ENCODE measurements at places on chromosomes 1 and 21.

DNA sequence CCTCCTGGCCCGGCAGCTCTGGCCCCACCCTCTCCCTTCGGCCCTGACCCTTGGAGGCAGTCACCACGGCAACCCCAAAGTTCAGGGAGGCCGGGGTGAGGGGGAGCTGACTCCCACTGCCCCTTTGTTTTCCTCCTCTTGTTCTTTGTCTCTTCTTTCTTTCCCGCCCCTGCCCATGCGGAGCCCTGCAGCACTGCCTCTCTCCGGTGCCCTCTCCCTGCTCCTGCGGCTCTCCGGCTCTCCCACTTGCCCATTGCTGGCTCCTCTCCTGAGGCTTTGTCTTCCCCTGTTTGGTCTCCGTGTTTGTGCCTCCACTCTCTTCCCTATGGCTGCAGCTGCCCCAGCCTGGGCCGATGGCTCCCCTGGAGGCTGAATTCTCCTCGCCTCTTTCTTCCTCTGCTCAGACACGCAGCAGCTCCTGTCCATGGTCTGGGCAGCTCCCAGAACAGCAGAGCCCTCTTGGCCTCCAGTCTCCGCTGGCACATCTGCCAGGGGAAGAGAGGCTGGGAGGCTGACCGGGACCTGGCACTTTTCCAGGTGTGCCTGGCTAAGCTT lies 5.8 kb downstream of the CELSR2 start:
- no peak for DNase-seq

DNA sequence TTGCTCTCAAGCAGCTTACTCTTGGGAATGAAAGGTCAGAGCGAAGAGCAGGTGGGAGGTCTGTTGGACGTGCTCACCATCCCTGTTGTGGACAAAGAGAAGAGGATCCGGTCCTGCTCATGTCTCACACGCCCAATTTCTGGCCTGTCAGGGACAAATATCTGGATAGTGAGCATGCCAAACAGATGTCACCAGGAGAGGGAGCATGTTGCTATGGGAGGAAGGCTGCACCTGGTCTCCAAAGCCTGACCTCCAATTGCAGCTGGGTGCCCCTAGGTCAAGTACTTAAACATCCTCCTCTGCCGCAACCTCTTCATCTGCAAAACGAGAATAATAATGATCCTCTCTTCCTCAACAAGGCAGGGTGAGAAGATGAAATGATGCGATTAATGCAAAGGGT lies 53.4 kb downstream of the DMRTA2 start:
- DNase-seq = no peak

DNA sequence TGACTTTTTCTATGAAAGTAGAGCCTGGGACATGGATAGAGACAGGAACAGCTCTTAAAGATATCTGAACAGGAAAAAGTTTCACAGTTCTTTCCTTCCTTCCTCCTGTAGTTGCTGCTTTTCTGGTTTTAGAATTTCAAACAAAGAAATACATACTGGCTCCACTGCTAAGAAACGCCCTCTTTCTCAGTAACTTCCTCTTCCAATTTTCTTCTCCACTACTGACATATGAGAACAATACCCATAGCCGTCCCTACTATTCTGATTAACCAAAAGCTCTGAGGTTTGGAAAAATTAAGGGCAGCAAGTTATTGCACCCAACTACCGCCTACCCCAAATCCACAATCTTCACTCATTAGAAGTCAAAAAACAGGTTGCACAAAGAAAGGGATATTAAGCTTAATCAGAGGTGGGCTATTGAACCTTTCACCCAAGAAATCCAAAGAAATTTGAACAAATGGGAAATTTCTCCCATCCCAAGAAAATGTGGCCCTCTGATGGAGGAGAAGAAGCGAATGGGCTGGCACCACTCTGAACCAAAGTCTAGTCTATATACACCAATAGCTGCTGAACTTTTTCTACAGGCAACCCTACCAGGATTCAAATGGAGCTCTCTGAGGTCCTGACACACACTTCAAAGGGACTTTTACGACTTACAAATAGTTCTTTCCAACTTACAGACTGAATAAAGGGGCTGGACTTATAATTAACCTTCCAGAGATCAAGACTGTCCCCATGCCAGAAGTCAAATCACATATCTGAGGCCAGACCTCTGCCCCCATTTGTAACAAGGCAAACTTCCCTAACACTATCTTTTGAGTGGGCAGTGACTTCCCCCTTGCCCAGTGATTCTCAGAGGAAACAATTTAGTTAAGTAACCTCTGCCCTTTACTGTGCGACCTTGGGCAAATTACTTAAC lies 1.7 kb downstream of the WASF2 start:
- peak; percentile 18 for DNase-seq

DNA sequence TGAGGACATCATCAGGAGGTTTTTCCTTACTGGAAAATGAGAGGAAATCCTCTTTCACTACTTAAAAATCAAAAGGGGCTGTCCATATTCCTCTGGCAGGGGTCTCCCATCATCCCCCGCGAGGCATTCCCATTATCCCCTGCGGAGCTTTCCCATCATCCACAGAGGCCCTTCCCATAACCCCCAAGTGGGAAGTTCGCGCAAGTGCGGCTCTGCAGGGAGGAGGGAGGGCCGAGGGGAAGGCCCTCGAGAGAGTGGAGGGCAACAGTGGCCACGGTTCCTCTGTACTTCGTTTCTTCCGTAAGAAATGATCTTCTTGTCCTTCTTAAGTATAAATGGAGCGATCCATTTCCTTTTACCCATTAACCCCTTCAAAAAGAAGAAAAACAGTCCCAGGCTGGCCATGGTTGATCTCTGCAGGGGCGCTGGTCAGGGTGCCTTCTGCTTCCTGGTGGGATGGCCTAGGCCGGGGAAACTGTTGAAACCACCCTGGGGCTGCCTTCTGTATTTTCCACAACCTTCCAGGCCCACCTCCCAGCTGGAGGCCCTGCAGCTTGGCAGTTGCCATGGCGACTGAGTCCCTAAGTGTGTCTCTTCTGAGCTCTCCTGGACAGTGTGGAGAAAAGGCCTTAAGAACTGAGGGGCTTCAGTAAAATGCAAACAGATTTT lies 3.6 kb upstream of the RSPH1 start:
- peak; percentile 61 for DNase-seq

DNA sequence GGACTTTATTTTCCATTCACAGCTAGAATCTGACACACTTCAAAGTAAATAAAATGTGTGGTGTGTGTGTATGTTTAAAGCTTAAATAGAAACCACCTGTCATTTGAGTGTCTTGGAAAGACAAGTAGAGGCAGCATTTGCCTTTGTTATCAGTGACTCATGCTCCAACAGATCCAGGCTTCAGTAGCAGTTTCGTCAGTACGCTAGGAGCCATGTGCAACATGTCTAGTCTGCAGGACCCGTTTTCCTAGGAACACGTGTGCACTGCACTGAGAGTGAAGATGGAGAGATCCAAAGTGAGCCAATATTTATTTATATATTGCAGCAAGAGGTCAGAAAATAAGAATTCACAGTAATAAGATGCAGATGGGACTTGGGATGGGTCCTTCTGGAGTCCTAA lies 41.8 kb downstream of the SGIP1 start:
- no peak for DNase-seq

- no peak for DNase-seq
Observed at GRCh38 chr1:116262207-116262994, 110.6 kb upstream of the ATP1A1 start.

DNA sequence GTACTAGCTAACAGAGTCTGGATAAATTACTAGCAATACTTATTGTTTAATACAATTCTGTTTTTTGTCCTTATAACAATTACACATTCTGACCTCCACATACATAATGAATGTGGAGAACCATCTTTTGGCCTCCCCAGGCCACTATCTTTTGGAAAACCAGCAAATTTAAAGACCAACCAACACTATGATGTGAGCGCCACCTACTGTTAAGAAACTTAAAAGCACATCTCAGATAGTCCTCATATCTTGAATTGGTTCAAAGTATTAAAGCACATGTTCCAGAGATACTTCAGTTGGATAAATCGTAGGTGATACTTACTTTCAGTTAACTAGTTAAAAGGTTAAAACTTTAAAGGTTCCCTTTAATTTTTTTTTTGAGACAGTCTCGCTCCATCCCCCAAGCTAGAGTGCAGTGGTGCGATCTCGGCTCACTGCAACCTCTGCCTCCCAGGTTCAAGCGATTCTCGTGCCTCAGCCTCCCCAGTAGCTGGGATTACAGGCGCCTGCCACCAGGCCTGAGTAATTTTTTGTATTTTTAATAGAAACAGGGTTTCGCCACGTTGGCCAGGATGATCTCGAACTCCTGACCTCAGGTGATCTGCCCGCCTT lies 29.3 kb upstream of the USP1 start:
- DNase-seq = no peak

- no peak for DNase-seq
Observed at GRCh38 chr1:212039622-212040021, 4.1 kb downstream of the DTL start.

- no peak for DNase-seq
Observed at GRCh38 chr1:23791516-23792047, 637 bp downstream of the LYPLA2 start.

DNA sequence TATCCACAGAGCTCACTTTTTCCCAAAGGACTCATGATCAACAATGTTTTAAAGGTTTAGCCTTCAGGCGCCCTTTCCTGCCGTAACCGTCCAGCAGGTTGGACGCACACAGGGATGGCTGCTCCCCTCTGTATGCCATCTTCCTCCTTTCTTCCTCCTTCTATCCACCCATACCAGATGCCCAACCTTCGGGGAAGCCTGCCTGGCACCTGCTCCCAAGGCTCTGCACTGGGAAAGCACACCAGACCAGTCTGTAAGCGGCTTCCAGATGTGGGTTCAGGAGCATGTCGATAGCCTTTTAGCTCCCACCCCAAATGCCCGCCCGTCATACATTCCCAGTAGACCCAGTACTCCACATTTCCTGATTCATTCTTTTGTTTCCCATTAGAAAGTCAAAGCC lies 52.9 kb downstream of the STUM start:
- no peak for DNase-seq

- no peak for DNase-seq
Observed at GRCh38 chr1:114764689-114765088, 6.9 kb upstream of the CSDE1 start.

- no peak for DNase-seq
Observed at GRCh38 chr1:6586404-6586816, 6.6 kb downstream of the ZBTB48 start.

GRCh38 chr1:31193729-31194128 lies 46.0 kb downstream of the NKAIN1 start:
- DNase-seq = no peak

All from suprapubic skin (tissue), 4 donors.